Mesothelial cell of epicardium (in vitro differentiated cells): ENCODE measurements at places on chromosomes 1 and 21.
A peak's percentile ranks its signal among the peaks of the same experiment; 100 is the strongest.

GRCh38 chr1:10916991-10917390 is 95.5 kb upstream of the TARDBP start:
- no peak for DNase-seq

GRCh38 chr1:110463725-110464124 is 12.8 kb downstream of the PROK1 start:
- no peak for DNase-seq

DNA sequence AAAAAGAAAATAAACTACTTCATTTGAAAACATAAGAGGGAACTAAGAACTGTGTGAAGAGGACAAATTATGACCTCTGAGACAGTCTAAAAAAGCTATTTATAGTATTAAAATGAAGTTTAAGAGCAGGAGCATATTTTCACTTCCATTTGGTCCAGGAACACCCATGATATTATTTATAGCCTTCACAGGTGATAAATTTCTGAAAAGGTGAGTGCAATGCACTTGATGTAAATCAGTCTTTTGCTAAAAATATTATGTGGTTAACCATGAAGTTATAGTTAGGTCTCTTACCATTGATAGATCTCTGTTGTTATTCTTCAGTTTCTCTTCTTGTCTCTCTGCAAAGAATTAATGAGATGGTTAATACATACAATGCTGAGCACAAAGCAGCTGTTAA is 14.7 kb downstream of the TMCO1 start:
- no peak for DNase-seq

DNA sequence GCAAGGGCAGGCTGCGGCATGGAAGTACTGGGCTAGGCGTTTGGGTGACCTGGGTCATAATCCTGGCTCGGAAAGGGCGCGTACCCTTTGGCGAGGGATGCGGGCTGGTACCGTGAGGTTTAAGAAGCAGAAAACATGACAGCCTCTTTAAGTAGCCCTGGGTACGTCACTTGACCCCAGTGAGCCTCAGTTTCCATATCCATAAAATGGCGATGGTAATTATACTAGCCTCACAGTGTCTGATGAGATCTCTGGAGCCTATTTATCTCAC is 700 bp downstream of the PIGV start:
- DNase-seq, result no peak

- no peak for DNase-seq
Measured at GRCh38 chr1:30697571-30698376, 25.6 kb downstream of the MATN1 start.

DNA sequence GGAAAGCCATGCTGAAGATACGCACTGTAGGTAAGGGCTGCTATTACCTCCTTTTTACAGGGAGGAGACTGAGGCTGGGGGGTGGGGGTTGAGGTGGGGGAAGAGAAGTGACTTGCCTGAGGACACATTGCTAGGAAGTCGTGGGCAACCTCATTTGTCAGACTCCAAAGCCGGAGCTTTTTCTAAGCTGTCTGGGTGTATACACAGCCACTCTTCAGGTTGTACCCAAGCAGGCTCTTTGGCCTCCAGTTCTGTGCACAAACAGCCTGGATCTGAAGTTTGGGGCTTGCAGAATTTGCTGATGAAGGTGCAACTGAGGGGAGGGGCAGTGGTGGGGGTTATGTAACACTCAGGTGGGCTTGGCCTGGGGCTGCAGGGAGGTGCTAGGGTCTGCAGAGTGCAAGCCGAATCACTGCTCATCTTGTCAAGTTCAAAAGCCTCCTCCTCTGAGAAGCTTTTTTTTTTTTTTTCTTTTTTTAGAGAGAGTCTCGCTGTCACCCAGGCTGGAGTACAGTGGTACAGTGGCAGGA is 16.9 kb downstream of the TINAGL1 start:
- no peak for DNase-seq

- DNase-seq, result no peak
Measured at GRCh38 chr1:55305735-55306134, 90.6 kb upstream of the USP24 start.

GRCh38 chr1:175822580-175822979 is 79.2 kb upstream of the TNR start:
- no peak for DNase-seq

GRCh38 chr1:161106431-161106830 is 8.3 kb downstream of the KLHDC9 start:
- no peak for DNase-seq

DNA sequence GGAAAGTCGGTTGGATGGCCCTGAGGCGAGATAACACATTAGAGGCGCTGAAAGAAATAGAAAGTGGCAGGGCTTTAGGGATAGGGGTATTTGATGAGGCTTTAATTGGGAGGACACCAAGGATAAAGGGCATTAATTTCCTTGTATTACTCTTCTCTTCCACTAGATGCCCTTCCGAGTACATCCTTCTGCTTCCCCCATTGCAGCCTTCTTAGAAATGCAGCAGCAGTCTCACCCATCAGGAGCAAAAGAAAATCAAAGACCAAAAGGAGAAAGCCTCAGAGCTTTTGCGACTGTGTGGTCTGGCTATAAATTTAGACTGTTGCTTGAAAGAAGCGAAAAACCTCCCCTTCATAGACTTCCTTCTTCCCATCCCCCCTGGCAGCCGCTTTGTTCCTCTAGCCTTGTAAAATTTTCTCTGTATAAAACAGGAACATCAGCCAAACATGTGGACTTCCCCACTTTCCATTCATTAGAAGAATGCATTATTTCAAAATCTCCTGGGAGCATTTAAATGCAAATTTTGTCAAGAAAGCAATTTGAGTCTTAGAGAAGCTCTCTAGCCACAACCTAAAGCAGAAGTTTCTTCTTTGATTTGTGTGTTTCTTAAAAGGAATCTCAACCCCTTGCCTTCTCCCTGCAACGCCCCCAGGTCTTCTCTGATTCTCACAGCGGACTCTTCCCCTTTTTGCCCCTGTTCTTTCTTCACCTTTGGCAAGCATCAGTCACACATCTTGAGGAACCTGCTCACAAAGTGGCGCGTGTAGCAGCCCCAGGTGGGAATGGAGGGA is 76.6 kb downstream of the NDUFS5 start:
- no peak for DNase-seq

DNA sequence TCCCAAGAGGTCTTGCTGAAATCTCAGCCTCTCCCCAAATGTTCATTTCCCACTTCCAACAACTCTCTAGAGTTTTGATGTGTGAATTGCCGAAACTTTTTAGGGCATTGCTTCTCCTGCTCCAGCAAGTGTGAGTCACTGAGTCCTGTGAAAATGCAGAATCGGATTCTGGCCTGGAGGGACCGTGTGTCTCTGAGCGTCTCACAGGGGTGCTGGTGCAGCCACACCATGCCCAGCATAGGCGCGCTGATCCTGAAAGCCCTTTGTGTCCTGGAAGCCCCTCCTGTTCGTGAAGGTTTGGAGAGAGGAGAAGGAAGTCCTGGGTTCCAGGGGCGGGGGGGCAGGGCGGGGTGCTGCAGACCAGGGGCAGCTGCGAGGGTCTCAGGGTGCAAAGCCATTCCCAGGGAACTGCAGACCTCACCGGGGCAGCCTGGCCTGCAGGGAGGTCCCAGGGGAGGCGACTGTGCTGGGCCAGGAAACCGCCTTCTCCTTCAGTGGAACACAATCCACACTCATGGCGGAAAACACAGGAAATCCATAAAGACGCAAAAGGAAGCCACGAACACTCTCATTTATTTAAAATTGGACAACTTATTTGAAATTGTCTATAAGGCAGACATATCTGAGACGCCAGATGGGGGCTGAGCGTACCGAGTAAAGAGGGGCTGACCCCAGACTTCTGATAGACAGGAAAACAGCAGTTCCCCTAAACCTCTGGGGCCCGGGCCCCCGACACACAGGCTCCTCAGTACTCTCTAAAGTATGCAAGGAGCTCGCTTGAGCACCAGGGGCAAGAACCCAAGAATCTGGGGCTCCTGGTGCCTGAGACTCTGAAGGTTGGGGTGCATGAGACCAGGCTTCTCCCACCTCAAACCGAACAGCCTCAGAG is 43.5 kb upstream of the ADARB1 start:
- no peak for DNase-seq

DNA sequence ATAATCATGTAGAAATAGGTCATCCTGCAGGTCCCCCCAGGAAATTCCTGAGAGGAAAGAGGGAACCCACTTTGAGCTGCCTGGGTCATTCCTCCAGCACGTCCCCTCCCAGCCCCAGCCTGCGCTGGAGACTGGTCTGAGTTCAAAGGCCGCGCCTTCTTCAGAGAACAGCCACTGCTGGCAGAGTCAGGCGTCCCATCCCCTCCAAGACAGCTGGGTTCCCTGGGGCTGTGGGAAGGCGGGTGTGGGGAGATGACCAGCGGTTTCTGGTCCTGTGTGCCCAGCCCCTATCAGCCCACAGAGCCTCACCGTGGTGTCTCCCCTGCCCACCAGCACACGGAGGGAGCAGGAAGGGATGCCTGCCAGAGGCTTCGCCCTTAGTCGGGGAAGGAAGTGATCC is 18.0 kb upstream of the TRAPPC10 start:
- DNase-seq, result no peak

- no peak for DNase-seq
Measured at GRCh38 chr1:89598450-89599331, 34.2 kb upstream of the LRRC8C start.

GRCh38 chr1:18819986-18820790 is 39.3 kb downstream of the TAS1R2 start:
- DNase-seq, result no peak

DNA sequence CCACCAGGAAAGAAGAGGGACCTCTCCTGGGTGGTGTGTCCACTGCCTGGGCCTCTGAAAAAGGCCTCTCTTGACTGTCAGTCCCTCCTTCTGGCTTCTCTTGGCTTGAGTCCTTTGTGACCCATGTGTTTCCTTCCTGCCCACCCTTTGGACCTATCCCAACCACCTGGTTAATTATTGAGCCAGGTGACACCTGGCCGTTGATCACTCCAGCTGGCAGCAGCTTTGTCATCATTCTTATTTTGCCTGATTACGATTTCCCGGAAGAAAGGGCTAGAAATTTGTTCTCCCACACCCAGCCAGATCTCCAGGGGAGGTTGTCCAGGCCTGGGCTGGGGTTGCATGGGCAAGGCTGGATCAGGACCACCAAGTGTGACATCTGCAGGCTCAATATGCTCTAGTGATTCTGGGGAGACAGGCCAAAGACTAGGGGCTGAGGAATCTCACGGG is 24.8 kb downstream of the CSF1 start:
- DNase-seq, result no peak

DNA sequence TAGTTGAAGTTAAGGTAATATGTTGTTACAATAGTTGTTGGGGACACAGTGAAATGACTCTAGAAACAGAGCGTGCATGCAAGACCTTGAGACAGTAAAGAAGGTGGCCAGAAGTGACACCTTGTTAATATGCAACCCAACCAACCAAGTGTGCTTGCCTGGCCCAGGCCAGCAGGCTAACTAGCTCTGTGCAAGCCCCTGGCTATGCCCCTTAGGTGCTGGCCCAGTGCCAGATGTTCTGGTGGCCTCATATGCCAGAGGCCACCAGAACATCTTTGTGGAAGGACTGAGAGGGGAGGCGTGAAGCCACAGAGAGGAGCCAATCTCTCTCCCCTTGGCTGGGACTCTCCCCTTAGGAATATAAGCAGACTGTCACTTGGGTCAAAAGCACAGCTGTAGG is 111.2 kb upstream of the JUN start:
- no peak for DNase-seq

DNA sequence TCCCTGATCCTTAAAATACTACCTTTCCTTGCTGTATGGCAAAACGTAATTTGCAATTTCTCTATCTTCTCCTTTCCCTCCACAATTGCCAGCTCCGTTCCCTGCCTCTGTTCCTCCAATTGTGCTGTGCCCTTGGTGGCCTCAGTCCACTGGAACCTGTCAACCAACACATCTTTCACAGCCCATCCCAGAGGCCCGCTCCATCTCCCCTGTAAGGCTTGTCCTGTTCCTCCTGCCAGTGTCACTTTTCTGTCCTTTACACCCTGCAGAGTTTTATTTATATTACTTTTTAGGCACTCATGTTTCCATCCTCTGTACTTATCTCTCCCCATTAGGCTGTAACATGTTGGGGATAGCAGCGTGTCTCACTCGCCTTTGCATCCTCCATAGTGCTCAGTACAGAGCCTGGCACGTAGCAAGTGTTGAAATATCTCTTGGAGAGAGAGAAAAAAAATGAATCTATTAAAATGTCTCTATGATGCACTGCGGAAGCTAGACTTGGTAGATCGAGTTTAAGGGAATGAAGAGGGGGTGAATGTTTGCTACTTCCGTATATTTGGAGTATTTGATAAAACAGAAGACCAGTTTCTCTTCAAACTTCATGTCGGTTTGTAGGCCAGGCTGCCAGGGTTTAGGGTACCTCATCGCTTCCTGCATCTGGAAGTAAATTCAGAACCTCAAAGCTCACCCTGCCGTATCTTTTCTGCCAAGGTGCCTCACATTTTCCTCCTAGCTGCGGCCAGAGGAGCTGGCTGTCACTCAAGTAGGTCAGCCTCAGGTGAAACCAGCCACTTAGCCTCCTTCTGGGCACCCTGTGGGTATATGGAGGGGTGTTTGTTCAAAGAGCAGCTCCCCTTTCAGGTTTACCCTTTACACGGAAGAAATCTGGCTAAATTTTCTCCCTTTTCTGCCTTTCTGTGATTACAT is 303.8 kb downstream of the TM2D1 start:
- DNase-seq, result no peak

DNA sequence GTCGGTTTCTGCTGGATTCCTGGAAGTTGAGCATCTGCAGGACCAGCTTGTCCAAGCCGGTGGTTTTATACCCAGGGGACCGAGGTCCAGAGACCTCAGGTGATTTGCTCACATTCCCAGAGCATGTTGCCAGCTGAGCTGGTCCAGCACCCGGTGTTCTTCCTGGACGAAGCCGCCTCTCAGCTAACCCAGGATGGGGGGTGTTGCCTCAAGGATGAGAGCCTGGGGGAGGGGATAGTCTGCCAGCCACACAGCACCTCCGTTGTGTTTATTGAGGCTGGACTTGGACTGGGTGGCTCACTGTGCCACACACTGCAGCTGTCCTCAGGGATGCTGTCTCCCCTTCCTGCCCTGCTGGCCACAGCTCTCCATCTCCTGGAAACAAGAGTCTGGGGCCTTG is 1.5 kb downstream of the TMEM201 start:
- no peak for DNase-seq

DNA sequence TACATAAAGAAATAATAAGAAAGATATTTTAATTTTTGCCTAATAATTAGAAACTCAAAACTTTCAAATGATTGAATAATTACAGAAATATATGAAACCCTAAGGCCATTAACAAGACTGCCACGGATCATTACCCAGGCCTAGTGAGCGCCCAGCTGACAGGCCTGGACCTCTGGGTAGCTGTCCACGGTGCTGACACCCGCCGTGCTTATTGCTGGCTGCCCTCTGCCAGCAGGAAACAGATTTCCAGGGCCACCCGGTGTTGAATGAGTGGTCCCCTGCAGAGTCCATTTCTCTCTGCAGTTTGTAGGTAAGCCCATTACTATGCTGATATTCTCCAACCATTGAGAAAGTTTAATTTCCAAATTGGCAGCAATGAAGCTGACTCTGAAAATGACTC is 254.4 kb upstream of the GJB5 start:
- DNase-seq, result peak; percentile 50

GRCh38 chr1:107357376-107357775 is 216.5 kb downstream of the NTNG1 start:
- DNase-seq, result no peak

- DNase-seq, result no peak
Measured at GRCh38 chr1:3372317-3372716, 82.1 kb upstream of the ARHGEF16 start.
